ENCODE measurements at places on chromosomes 5 and 9.

GRCh38 chr9:93218161-93218560, 34.2 kb downstream of the WNK2 start:
- DNase-seq, result no peak

DNA sequence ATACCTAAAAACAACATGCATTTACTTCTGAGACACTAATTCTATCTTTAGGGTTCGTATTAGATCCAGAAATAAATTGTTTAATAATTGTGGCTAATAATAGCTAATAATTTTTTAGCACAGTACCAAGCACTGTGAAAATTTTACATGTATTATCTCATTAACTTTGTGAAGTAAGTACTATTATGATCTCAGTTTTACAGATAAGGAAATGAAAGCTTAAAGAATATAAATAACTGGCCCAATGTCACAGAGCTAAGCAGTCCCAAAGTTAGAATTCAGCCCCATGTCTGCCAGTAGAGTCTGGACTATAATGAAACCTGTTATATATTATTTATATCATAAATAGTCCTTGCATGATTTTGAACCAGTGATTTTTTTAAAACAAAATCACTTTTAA, 163.3 kb downstream of the NIPBL start:
- DNase-seq, result no peak

DNA sequence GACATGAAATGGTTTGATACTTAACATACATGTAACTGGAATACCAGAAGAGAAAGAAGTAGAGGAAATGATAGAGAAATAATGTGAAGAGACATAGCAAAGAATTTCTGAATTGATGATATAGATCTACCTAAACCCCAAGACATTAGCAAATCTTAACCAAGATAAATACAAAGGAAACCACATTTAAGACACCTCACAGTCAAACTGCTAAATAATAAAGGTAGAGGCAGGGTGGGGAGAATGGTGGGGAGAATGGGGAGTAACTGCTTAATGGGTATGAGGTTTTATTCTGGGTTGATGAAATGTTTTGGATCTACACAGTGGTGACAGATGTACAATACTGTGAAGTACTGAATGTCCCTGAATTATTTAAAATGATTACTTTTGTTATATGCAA, 17.5 kb downstream of the CARNMT1 start:
- DNase-seq, result no peak

GRCh38 chr5:124986667-124987066, 240.2 kb upstream of the ZNF608 start:
- DNase-seq, result no peak

DNA sequence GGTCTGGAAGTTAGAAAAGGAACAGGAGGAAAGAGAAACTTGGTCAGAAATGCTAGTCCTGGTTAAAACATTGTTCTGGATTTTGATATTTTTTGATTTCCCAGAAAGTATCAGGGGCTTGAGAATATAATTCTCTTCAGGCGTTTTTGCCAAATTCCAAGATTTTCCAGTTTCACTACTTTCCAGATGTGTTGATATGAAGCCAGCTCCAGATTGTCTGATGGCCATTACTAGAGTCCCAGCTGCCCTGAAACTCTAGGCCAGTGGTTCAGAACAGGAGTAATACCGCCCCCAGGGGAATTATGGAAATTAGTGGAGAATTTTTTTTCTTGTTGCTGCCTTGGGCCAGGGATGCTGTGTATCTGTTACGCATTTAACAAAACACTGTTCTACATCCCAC, 88.6 kb downstream of the KCNN2 start:
- DNase-seq, result no peak

DNA sequence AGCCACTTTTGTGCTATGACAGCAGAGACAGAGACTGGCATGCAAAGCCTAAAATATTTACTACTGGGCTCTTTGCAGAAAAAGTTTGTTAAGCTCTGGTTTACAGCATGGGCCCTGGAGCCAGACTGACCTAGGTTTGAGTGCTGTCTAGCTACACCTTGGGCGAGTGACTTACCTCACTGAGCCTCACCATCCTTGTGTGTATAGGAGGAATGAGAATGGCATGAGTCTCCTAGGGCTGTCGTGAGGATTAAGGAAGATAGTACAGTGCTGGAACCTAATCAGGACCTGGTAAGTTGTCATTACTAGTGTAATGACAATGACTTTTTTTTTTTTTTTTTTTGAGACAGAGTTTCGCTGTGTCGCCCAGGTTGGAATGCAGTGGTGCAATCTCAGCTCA, 65.2 kb downstream of the MSX2 start:
- DNase-seq, result no peak

DNA sequence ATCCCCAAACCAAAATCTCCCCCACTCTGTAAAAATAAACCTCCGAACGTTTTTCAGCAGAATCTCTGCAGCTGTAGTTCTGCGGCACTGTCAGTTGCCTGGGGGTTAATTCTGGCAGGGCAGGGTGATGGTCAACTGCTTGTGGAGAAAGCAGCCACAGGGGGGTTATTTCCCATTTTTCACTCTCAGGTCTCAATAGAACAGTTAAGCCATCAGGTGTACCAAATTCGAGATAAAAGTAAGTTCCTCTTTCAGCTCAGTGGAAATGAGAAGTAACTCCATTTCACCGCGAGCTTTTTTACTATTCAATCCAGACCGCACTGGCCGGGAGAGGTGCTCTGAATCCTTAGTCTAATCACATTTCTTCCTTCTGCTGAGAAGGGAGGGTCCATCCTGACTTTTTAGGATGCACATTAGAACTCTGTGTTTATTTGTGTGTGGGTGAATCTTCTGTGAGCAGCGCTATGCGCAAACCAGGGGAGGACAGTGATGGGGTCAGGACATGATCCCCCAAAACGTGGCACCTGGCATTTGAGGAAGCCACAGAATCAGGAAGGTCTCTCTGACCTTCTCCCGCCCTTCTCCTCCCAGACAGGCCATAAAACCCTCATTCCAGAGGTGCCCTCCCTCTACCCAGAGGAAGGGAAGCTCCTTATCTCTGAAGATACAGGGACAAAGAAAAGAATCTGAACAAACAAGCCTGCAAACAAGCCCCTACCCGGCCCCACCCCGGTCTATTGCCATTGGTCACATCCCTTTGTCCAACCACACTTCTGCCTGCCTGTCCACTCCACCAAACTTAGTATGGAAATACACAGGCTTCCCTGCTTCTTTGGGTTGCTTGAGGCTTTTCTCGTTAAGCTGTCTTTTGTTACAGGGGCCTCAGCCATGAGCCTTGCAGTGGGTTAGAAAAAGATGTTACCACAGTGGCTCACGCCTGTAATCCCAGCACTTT, 229.0 kb downstream of the ROR2 start:
- DNase-seq, result no peak

DNA sequence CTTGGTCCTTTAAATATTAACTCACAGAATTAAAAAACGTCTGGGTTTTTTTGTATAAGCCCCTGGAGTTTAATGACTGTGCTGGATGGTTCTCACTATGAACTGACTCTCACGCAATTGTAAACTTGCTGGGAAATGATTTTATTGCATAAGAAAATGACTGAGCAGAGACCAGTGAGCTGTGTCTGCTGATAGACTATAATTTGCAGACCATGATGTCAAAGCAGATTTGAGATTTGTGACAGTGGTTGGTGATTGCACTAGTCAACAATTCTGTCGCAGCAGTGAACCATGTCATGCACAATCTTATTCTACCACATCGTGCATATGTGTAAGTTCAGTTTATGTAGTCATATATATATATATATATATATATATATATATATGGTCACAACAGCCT, 85.7 kb upstream of the C9orf72 start:
- DNase-seq, result no peak

DNA sequence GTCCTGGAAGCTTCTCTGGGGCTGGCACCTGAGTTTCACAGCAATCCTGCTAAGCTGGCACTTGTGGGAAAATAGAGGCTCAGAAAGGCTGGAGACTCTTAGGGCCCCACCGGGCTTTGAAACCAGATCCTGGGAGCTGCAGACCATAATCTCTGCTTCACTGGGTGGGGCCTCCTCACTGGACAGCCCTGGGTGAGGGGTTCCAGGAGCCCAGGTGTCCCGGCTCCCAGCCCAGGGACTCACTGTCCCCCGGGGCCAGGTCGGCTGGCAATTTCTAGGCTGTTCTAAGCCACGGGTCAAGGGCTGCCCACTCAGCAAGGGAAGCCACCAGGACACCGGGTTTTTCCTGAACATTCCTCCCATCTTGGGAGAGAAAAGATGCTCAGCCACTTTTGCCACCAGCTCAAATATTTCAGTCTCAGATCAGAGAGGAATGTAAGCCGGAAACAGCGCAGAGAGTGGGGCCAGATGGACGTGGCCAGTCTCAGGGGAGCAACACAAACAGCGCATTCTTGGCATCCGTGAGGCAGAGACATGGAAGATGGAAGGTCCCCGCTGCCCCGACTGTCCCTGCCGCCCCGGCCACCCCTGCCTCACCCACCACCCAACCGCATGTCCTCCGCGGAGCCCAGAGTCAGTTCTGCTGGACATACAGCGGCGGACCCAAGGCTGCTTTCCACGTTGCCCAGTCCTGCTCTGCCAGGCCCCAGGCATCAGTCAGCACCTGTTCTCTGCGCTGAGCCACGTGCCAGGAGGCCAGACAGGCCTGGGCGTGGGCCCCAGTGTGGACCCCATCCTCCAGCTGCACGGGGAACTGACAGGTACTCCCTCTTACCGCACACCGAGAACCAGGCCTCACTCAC, 72.6 kb downstream of the VAV2 start:
- DNase-seq, result no peak

GRCh38 chr5:75331095-75332090, 5.6 kb upstream of the HMGCR start:
- DNase-seq, result no peak

Measured in adrenal gland (tissue), 19 donors.